H7 (cell line): ENCODE measurements at places on chromosomes 12 and 14.

DNA sequence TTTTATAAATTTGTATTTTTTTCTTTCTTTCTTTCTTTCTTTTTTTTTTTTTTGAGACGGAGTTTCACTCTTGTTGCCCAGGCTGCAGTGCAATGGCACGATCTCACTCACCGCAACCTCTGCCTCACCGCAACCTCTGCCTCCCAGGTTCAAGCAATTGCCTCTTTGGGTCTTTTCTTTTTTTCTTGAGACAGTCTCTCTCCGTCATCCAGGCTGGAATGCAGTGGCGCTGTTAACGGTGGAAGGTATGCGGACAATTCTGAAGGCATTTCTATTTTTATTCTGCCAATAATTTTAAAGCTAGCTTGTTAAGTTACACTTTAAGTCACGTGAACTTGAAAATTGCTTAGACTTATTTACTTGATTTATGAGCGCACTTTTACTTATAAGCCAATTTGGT, 8.8 kb upstream of the PHC1 start:
- DNase-seq, result no peak

GRCh38 chr14:72552236-72552635, 341.7 kb downstream of the DPF3 start:
- no peak for DNase-seq

DNA sequence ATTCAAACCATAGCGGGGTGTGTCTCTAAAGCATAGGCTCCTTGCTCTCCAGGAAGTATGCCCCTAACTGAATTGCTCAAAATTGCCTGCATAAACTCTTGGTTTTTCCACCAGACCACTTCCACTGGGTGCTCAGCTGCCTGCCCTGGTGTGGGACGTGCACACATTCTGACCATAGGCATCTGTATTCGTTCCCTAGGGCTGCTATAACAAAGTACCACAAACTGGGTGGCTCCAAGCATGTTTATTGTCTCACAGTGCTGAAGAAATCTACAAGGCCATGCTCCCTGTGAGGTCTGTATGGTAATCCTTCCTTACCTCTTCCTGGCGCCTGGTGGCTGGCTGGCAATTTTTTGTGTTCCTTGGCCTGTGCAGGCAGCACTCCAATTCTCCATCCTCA, 16.4 kb upstream of the GALNT6 start:
- DNase-seq, result no peak

DNA sequence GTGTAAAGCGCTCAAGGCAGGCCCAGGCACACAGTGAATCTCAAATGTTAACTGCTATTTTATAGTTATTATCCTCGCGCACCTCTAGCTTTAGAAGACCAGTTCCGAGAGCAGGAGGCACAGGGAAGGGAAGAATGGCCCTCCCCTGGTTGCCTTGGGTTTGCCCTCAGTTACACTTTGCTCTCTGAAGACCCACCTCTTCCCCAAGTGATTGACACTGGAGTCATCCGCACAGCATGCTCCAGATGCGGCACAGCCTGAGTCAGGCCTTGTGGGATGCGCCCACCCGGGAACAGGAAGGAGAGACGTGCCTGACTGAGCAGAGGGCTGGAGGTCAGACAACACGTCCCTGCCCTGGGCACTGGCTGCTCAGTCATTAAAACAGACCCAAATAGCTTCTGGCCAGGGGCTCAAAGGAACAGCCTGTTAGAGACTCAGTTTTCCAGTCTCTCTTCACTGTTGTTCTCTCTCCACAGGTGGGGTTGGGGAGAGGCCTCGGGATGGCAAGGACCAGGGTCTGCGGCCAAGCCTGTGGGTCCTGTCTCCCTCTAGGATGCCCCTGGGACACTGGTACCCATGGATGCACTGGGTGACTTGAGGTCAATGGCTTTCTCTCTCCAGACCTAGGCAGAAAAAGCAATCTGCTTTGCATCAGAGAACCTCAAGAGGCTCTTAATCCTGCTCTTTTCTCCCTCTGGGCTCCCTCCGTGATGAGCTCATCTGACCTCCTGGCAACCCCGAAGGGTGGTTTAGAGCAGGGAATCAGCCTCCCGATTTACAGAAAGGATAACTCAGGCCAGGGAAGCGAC, 13.6 kb upstream of the MLXIP start:
- DNase-seq, result peak; percentile 66

- no peak for DNase-seq
Observed at GRCh38 chr12:109544955-109545531, 28.3 kb downstream of the MMAB start.

- DNase-seq, result peak; percentile 29
Observed at GRCh38 chr12:123943816-123944215, 28.8 kb downstream of the CCDC92 start.

GRCh38 chr14:72633551-72633950, 260.4 kb downstream of the DPF3 start:
- no peak for DNase-seq

GRCh38 chr12:107584563-107584962, 101.0 kb upstream of the PWP1 start:
- DNase-seq, result peak; percentile 54

- DNase-seq, result peak; percentile 3
Observed at GRCh38 chr12:104758771-104759170, 199.3 kb downstream of the SLC41A2 start.

DNA sequence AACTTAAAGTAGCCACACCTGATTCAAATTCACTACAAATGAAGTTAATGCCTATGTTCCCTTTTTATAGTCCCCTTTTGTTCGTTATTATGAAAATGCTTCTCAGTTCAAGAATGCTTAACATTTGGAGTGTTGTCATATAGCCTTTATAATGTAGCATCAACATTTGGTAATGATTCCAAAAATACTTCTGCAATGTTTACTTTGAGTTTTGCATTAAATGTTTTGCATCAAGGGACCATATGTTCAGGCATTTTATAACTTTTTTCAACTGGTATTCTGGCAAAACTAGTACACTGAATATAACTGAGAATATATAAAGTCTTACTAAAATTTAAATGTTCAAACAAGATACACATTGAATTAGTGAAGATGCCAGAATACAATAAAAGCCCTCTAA, 209.6 kb upstream of the SLC16A7 start:
- DNase-seq, result no peak

DNA sequence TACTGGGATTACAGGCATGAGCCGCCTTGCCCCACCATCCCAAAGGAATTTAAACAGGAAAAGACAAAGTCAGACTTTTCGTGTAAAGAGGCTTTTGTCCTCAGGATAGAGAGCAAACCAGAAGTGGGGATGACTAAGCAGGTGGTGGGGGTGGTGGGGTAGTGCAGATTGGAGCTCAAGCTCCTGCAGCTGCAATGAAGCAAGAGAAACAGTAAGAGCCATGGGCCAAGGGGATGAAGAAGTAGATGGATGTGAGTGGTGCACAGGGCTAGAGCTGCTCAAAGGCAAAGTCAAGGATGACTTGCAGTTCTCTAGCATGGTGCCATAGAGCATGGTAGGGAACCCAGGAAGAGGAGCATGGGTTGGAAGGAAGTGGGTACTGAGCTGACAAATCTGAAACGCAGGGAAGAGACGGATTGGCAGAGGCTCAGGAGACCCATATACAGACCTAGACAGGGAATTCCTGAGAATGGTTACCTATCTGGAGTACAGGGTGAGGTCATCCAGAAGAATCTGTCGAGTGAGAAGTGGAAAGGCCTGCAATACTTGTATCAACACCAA, 11.4 kb upstream of the RNF34 start:
- no peak for DNase-seq

- peak; percentile 66 for DNase-seq
Observed at GRCh38 chr14:103516426-103517173, 6.0 kb downstream of the CKB start.

GRCh38 chr12:57487055-57487596, 742 bp upstream of the MARS1 start:
- no peak for DNase-seq

GRCh38 chr12:86254399-86255107, 1.6 kb downstream of the MGAT4C start:
- DNase-seq, result no peak

GRCh38 chr12:113130457-113131135, 5.0 kb downstream of the RASAL1 start:
- DNase-seq, result peak; percentile 91

DNA sequence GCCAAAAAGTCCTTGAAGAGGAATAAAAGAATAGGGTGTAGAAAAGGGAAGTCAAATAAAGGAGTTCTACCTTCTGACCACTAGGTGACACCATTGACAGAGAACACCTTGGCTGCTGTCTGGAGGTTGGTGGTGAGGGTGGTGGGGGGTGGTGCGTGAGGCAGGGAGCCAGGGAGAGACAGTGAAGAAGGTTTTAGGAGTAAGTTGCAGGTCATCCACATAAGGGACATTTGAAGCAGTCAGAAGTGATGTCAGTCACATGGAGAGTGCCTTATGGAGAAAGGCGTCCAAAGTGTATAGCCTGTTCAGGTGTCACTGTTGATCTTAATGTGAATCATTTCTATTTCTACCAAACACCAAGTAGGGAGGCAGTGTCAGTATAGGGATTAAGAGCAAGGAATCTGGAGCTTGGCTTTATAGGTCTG, 279.3 kb upstream of the DDHD1 start:
- peak; percentile 79 for DNase-seq

DNA sequence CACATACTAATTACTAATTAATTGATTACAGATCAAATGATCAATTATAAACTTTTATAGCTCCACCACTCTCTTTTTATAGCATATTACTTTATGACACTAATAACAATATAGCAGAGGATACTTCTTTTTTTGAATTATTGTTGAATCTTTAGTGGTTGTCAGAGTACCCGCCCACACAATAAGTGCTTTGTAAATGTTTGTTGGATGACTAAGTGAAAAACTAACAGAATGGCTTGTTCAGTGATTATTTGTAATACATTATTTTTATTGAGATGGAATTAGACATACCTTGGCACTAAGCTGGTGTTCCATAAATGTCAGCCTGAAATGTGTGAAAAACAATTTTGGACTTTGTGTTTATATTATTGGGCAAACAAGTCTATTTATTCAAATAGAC, 670.5 kb upstream of the ATXN7L3B start:
- no peak for DNase-seq

DNA sequence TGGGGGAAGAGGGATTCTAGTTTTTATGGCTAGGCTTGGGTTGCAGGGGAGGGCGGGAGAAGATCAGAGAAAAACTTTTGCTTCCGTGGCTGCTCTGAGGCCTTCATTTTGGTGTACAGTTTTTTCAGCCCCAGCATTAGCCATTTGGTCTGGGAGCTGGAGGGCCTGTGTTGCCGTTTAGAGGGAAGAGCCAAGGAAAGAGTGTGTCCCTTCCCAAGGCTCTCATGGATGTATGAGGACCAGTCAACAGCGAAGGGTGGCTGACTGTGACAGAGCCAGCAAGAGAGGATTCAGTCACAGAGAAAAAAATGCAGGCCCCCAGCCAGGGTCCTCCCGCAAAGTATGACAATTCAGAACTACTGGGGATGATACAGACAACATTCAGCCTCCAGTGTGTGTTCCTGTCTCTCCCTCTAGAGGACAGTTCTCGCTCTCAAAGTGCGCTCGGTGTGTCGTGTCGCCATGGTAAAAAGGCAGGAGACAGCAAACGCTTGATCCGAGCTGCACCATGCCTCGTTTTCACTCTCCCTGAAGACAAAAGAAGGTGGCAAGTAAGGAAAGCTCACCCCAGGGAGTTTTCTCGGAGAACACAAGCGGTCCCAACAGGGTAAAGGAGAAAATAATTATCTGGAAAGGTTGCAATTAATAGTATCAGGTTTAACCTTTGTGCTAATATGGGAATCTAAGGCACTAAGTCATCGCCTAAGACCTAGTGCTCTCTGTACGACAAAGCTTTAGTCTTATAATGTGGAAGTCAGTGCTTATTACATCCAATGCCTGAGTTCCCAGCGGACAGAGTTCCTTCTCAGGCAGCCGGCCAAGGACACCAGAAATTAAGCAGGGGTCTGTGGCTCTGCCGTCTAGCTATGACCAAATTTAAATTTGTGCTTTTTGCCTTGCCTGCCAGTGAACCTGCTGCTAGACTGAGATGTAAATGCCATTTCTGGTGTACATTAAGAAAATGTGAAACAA, 157.3 kb upstream of the PLXNC1 start:
- peak; percentile 30 for DNase-seq

- DNase-seq, result no peak
Observed at GRCh38 chr12:59499774-59500173, 96.1 kb upstream of the SLC16A7 start.
